DMS153 (cell line): ENCODE measurements at places on chromosomes 3 and 15.

DNA sequence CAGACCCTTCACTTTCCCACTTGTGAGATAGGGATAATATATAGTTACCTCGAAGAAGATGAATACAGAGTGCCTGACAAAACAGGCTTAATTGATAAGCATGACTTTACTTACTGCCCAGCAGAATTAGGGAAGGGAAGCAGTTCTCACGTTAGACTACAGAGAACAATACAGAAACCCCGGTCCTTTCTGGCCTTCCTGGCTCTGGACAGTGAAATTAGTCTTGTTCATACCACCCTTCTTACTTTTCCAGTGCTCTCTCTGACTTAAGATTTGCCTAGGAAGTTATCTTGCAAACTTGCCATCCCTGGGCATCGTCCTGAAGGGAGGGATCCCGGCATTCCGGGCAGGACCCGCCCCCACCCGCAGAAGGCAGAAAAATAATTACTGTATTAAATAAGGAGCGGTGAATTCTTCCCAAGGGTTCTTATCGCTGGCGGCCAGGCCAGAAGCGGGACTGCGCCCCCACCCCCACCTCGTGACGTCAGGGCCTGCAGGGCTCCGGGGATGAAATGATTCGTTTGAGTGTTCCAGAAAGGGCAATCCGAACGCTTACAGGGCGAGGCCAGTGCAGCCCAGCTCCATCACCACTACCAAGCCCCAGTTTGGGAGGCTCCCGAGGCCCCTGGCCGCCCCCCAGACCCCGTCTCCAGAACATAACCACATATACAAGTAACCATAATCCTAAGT lies 8.4 kb downstream of the SOX2 start:
- no peak for DNase-seq

GRCh38 chr3:13685721-13686120 lies 136.8 kb downstream of the FBLN2 start:
- DNase-seq = no peak

DNA sequence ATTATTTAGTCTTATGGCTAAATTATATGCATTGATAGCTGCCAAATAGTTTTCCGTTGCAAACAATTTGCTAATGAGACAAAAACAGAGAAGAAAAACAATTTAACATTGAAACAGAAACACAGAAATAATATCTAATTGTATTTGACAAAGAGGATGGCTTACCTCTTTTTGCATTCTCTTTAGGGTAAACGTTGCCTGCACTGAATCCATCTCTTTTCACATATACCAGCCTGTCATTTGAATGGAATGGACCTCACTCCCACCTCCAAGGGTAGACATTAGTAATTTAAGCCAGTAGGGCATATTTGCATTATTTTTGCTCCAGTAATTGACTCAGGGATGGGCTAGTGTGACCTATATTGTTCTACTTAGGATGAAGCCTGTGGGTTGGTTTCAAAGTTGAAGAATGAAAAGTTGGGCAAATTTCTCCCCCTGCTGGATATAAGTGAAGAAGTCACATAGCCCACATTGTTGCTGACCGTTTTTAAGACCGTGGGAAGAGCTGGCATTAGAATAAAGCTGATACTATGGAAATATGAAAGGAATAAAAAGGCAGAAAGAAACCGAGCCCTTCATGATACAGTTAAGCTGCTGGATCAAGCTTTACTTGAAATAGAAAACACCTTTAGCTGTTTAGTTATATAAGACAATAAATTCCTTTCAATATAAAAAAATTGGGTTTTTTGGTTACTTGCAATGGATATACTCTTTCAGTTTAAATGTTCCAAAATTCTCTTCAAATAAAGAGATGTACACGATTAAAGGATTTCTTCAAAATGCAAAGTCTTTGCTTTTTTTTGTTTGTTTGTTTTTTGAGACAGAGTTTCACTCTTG lies 26.9 kb downstream of the PIERCE2 start:
- DNase-seq = no peak

DNA sequence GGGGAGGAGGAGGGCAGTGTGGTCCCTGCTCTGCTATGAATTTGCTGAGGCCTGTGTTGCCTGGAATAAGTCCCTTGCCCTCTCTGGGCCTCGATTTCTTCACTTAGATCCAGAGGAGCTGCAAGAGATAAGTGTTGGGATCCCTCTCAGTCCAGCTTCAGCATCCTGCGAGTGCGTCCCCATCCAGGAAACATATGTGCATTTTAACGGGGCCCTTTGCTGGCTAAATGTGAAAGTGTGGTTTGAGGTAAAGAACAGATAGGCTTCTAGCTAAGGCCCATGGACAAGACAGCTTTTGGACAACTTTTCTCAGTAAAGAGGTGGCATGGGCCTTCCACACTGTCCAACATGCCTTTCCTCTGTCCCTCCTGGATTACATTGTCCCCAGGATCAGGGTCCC lies 26.5 kb downstream of the RPLP1 start:
- DNase-seq = no peak

DNA sequence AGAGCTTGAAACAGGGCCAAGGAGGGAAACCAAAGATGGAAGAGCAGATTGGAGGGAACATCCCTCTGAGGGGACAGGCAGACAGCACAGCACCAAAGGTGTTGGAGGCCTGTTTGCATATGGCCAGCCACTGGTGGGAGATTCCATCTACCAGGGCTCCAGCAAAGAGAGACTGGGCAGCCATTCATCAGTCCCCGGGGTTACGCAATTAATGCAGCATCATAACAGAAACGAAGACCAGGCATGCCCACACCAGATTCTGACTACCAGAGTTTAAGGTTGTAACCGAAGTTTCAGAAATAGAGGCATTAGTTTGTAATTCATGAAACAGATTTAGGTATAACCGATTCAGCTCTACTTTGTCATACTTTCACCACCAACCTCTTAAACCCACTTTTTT lies 58.1 kb downstream of the COL8A1 start:
- no peak for DNase-seq

DNA sequence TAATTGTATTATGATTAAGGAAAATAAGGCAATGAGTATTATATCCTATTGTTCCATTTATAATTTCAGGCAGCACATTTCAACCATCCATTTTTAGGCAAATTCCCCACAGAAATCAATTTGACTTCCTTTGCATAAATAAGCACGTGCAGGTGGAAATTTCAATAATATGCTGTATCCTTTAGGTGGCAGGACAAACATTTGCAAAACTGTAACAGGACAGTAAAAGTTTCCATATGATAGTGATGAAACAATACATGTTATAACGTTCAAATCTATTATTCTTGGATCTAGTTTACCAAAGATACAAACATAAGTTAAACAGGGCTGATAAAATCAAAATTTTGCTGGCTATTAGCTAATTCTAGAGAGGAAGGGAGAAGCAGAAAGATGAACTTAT lies 8.5 kb downstream of the UACA start:
- no peak for DNase-seq

DNA sequence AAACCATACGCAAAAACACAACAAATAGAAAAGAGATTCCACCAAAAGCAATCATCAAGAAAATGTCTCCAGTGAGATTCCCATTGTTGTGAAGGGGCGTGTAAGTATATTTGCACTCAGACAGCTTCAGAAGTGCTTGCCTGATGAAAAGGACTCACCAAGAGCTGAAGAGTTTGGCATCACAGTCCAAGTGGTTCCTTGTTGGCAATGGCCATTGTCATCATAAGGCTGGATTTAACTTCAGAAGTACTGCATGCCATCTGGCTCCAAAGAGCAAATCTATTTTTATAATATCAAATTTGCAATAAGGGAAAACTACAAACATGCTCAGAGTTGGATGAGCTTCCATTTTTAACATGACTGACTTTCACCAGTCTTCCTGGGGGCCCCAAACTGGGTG lies 505.3 kb upstream of the NR2F2 start:
- peak; percentile 5 for DNase-seq
